Activated gamma-delta T cell treated with Interleukin-2 at 50 U/mL for 16 hours (primary cell): ENCODE measurements at places on chromosomes 2 and 18.

- no peak for DNase-seq
These were observed 194.7 kb upstream of the PXDN start for GRCh38 chr2:1938986-1939385.

GRCh38 chr2:33378556-33379210, 97.8 kb upstream of the RASGRP3 start:
- no peak for DNase-seq

GRCh38 chr18:55906536-55906935, 318.5 kb upstream of the TCF4 start:
- no peak for DNase-seq

DNA sequence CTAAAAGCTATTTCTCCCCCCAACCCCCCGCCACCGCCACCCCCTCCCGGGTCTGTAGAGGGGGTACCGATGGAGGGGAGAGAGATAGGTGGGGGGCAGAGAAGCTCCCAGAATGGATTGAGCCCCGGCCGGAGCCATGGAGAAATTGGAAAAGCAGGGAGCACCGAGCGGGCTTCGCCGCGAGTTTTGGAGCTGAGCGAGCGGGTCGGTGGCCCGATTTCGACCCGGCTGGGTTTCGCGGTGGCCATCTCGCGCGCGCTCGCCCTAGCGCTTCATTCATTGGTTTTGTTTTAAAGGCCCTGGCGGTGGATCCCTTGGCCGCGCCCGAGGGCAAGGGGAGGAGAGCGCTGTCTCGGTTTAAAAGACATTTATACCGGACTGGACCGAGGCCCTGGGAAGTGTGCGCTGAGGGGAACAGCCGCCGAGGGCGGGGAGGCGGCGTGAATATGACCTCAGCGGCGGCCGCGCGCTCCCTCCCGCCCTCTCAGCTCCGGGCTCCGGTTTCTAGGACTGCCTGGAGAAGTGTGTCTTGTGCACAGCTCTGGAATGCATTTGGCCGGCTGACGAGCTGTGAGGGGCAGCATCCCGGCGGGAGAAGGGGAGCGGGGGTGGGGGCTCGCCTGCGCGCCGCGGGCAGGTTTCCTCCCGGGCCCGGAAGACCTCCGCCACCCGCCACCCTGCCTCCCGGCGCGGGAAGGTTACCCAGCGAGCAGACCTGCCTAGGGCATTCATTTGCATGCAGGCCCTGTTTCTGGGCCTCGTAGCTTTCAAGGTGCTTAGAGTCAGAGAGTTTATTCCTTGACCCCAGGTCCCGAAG, 1.7 kb upstream of the SMAD7 start:
- DNase-seq, result peak; percentile 44

GRCh38 chr2:32904751-32905150, 42.0 kb upstream of the LTBP1 start:
- no peak for DNase-seq

- DNase-seq, result no peak
These were observed 52.5 kb upstream of the SPTBN1 start for GRCh38 chr2:54403512-54404238.

GRCh38 chr18:78376046-78376445, 603.6 kb upstream of the SALL3 start:
- no peak for DNase-seq

GRCh38 chr2:227506456-227506855, 34.5 kb downstream of the AGFG1 start:
- DNase-seq, result no peak

DNA sequence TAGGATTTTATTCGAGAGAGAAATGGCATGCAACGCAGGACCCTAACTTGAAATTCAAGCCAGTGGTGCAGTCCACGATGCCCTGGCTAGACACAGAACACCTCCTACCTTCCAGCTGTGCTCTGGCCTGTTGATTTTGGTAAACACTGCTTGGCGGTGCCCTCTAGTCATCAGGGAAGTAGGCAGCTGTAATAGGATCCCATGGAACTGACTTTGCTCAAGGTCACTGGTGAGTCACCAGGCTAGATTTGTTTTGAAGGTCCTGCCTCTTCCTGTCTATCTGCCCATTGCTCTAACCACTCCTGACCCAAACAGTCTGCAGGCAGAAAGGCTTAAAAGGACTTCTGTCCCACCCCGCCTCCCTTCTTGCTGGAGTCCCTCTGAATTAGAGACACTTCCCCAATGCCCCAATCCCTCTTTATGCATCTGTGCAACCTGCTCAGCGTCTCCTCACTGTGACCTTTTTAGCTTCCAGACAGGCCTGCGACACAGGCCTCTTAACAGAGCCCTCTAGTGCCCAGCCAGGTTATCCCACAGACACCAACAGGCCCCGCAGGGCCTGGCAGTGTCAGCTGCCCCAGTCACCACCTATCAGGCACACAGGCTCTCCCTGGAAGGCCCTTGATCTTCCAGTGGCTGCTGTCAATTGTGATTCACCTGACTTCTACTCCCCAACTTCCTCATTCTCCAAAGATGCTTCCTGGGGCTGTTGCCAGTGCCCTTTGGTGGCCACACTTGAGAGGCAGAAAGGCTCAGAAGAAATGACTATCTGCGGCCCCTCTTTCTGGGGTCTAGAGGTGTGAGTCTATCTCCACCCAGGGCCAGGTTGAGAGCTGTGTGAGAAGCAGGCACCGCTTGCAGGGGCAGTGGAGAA, 5.2 kb downstream of the TMEM127 start:
- DNase-seq, result peak; percentile 9

DNA sequence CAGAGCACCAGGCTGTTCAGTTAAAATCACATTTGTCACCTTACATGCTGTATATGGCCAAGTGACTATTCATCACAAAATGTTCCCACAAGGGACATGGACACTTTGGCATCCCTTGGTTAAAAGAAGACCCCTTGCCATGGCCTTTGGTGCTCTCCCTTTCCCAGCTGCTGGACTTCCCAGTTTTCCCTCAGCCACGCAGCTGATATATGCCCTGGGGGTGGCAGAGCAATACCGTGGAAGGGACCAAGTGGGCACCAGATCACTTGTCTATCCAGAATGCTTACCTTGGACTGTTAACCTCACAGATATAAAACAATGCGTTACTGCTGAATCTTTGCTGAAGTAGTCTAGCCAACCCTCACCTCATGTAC, 35.3 kb downstream of the PAIP2B start:
- DNase-seq, result no peak

GRCh38 chr2:136126021-136126420, 8.1 kb upstream of the CXCR4 start:
- DNase-seq, result no peak

- no peak for DNase-seq
These were observed 53.1 kb upstream of the PPP1CB start for GRCh38 chr2:28698545-28698944.

DNA sequence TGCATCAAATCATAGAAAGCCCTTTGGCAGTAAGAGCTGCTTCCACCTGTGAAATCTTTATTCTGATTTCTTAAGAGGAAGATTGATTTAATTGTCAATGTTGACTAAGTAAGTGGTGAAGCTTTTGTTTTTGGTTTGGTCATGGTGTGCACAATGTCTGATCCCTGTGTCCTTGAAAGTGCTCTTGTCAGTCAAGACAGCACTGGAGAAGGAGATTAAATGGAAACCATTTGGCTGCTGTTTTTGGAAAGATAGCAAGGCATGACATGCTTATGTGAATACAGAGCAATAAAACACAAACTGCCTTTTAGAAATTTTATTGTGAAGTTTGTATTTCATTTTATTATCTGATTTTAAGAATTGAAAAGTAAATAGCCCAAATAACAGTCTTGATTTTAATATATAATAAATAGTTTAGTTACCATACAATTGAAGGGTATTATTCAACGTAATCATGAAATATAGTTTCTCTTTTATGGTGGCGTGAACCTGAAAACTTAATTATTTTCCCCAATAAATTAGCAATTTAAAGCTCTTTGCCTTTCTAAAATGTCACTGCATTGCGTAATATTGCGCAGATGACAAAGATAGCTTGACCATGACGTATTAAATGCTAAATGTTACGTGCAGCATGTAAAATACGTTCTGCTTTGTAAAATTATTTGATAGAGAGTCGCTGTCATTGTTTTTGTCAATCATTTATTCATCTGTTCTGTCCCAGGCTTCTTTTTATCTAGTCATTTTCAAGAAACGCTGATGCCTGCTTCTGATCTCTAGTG, 69.0 kb downstream of the GULP1 start:
- no peak for DNase-seq

- no peak for DNase-seq
These were observed 274.0 kb downstream of the TSN start for GRCh38 chr2:122029456-122029855.

DNA sequence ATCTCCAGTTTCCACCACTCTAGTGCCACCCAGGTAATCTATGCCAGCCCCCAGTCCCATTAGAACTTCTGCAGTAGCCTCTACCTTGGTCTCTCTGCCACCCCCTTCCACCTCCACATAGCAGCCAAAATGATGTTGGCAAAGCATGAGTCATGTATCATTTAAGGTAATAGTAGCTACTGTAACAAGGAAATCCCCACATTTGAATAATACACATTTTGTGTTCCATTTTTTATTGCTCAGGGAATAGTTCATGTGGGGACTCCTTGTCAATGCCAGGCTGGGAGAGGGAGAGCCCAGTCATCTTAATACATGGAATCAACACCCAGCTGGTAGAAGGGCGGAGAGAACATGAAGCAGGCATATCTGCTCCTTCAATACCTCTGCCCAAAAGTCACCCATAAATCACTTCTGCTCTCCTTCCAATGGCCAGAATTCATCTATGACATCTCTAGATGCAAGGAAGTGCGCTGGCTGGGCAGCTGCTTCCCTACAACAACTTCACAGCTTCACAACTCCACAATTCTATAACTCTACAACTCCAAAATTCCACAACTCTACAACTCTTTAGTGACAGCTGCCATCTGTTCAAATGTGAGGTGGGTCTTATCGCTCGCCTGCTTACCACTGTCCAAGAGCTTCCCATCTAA, 70.6 kb upstream of the GLS start:
- no peak for DNase-seq

- DNase-seq, result peak; percentile 31
These were observed 1.8 kb downstream of the KIF5C start for GRCh38 chr2:148876595-148877402.

GRCh38 chr2:167964650-167965413, 282.6 kb downstream of the STK39 start:
- DNase-seq, result no peak

- no peak for DNase-seq
These were observed 180.6 kb downstream of the MTX2 start for GRCh38 chr2:176449852-176450251.

DNA sequence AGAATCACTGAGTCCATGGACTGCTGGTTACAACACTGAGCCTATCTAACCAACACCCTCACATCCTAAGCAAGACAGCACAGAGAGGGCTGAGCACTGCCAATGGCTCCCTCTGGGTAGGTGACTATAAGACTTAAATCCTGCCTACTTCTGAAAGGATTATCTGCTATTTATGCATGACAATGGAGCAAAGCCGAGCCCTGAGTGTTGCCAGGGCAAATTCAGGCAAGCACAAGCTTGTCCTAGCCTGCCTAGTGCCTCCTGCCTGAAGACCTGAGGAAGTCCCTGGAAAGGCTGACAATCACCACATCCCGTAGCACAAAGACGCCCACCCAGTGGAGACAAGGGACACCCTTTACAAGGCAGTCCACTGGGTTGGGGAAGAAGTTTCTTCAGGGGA, 129.7 kb downstream of the OSR1 start:
- no peak for DNase-seq

GRCh38 chr2:237943395-237944094, 23.3 kb upstream of the UBE2F start:
- DNase-seq, result no peak

GRCh38 chr2:37324786-37325624, at the start of gene PRKD3:
TSS of gene PRKD3 (minus strand) at chr2:37324833. CDS start at chr2:37316524, 8,309 bp downstream.
- DNase-seq, result peak; percentile 36

DNA sequence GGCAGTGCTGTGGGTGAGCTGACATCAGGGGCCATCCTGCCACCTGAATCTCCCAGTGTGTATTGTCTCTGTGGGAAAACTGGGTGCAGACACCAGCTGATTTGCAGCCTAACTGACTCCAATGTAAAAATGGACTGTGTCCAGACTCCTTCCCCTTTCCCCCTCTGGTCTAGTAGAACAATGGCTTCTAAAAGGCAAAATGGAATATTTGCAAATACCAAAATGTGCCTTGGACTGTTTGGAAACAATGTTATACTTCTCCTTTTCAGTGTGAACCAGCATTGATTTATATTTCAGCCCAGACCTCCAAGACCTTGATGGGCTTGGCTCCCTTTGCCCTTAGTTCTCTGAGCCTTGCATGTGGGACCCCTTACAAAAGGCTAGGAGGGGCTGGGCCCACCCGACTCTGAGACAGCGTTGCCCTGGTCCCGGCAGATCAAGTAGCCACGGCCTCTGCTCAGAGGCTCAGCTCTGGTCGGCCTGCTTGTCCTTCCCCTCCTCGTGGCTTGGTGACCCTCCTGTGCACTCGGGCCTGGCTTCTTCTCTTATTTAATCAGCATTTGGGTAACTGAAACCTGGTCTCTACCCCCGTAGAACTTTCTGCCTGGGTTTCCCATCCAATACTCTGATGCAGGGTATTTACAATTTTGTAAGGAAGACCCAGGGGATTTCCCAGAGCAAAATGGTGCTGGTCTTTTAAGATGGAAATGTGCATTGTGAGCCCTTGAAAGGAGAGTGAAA, 18.0 kb upstream of the ACKR3 start:
- DNase-seq, result no peak

- DNase-seq, result no peak
These were observed 151.5 kb downstream of the INO80D start for GRCh38 chr2:205934443-205934842.

DNA sequence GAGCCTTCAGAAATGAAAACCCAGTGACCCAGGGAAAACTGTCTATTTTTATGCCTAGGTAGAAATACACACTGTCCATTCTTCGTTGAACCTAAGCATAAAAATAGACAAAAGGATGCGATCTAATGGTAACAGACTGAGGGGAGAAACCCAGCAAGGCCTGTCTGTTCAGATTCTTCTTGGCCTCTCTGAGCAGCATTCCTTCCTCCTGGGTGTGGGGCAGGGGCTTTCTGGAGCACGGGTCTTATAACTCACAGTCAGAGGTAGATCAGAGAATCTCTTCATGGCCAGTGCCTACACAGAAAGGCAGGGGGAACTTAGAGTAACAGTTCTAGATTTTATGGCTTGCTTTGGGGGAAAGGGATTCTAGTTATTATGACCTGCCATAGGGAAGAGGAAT, 56.0 kb downstream of the PKDCC start:
- DNase-seq, result no peak

DNA sequence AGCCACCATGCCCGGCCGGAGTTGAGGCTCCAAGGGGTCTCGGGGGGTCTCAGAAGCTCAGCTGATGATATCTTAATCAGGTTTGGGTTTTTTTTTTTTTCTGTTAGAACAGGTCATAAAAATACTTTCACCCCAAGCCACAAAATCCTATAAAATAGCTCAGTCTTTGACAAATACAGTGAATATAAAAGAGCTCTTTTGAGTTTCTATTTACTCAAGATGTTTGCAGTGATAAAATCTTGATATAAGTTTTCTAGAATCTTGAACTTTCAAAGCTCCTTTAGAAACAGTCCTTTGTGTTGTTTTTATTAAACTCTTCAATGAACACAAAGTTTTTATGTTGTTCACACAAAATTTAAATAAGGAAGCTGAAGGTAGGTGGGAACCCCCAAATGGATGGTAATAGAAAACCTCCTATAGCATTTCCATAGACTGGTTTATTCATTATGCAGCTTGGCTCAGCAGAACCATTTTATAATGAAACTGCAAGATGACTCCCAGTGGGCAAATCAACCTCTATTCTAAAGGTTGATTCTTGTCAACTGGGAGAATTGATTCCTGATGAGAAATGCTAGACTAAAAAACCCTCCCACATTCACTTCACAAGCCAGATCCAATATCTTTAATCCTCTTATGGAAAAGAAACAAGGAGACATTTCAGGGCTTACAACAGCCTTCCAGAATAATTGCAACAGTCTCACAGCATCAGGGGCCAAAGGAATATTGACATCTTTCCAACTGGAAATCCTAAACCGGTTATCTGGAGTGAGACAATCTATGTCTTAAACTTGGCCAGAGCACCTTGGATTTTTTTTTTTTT, 13.6 kb upstream of the NARS1 start:
- no peak for DNase-seq
